ENCODE measurements at places on chromosomes 7 and 10.

- DNase-seq, result no peak
Measured at GRCh38 chr7:92625617-92626016, 35.4 kb upstream of the FAM133B start.

GRCh38 chr7:106290319-106290718 lies 5.5 kb upstream of the NAMPT start:
- DNase-seq, result no peak

GRCh38 chr7:98687111-98687751 lies 70.1 kb downstream of the NPTX2 start:
- DNase-seq, result no peak

DNA sequence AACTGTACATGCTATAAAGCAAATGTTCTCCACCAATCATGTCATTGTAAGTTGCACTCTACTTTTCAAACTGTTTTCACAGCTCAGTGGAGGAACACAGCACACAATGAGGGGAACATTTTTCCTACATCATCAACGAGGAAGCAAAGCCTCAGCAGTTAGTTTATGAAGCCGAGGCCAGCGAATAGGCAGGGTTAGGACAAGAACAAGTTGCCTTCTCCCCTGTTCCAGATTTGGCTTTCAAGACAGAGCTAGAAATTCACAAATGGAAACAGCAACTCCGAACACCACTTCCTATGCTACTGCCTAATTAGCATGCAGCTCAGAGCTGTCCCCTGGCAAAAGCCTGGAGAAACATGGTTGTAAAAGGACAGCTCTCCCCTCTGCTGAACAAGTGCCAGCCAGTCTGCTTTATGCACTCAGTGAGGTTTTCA lies 19.8 kb downstream of the ITGB8 start:
- DNase-seq, result no peak

DNA sequence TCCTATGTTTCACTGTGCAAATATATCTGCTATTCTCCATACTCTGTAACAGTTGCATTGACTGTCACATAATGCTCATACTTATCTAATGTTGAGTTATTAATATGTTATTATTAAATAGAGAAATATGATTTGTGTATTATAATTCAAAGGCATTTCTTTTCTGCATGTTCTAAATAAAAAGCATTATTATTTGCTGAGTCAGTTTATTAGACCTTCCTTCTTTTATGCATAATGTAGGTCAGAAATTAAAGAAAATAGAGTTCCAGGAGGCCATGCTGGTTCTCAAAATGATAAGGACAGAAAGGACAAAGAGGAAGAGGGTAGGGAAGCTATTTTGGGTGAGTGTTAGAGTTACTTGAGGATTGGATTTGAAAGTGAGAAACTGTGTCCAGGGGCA lies 50.7 kb downstream of the CYP2C9 start:
- no peak for DNase-seq

- no peak for DNase-seq
Measured at GRCh38 chr10:100485801-100486495, 23.1 kb downstream of the WNT8B start.

- no peak for DNase-seq
Measured at GRCh38 chr10:117743509-117743908, 201.0 kb downstream of the EMX2 start.

- no peak for DNase-seq
Measured at GRCh38 chr10:117461766-117462423, 80.7 kb upstream of the EMX2 start.

GRCh38 chr7:6250364-6250833 lies 22.0 kb downstream of the CYTH3 start:
- no peak for DNase-seq

GRCh38 chr7:101996131-101996691 lies 178.8 kb downstream of the CUX1 start:
- DNase-seq, result no peak
